ENCODE measurements at places on chromosomes 4 and X. TPM values are rescaled to one million over a fixed set of nuclear protein-coding genes. Genes with fewer than 3 reads are reported as not detected.

The NHS gene
- 39.0 TPM for total RNA-seq

- no peak for DNase-seq
Observed at GRCh38 chr4:184460499-184461285, 13.7 kb downstream of the IRF2 start.

The RNF150 gene
- 17.0 TPM for total RNA-seq

DNA sequence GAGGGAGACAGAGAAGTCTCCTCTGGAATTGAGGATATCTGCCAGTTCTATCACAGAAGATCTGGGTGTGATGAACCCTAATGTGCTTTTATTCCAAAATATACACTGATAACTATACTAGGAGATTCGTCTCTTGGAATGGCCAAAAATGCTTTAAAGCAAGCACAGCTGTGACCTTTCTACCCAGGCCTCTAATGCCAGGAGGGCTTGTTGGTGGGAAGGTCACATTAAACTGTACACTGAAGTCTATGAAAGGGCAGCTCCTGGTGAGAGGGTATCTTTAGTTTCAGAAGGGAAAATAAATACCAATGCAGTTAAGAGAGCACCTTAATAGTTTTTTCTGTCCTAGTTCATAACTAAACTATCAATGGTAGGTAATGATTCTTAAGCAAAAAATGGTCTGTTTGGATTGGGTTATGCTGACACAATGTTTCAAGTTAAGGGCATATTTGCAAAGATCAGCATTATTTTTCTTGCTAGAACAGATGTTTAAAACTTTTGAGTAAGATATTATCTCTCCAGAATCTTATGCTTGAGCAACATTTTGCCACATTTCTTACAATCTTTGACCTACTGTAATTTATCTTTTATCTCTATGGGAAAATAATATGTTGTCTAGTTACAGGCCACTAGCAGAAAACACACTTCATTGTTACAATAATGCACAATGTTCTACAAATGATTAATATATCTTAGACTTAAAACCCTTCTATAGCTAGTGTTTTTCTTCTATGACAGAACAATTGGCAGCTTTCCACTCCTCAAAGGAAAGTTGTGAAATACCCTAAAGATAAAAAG, 59.6 kb downstream of the SEC24D start:
- DNase-seq: no peak

GRCh38 chr4:2442175-2442993, 23.6 kb downstream of the CFAP99 start:
- DNase-seq: no peak

DNA sequence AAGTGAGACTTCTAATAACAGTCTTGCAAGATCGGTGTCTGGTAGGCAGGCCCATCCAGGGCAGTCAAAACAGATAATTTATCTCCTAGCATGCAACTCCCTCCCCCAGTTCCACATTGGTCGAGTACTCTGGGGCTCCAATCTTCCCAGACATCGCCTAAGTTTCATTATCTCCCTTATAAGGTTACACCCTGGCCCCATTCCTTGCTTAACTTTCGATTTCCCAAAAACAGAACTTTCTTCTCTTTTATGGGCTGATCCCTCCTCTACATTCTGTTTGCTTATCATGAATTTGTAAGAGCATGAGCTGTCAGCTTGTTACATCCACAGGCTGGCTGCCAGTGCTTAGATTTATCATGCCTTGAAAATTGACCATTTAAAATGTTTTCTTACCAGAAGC, 471.3 kb downstream of the TECRL start:
- DNase-seq: no peak

DNA sequence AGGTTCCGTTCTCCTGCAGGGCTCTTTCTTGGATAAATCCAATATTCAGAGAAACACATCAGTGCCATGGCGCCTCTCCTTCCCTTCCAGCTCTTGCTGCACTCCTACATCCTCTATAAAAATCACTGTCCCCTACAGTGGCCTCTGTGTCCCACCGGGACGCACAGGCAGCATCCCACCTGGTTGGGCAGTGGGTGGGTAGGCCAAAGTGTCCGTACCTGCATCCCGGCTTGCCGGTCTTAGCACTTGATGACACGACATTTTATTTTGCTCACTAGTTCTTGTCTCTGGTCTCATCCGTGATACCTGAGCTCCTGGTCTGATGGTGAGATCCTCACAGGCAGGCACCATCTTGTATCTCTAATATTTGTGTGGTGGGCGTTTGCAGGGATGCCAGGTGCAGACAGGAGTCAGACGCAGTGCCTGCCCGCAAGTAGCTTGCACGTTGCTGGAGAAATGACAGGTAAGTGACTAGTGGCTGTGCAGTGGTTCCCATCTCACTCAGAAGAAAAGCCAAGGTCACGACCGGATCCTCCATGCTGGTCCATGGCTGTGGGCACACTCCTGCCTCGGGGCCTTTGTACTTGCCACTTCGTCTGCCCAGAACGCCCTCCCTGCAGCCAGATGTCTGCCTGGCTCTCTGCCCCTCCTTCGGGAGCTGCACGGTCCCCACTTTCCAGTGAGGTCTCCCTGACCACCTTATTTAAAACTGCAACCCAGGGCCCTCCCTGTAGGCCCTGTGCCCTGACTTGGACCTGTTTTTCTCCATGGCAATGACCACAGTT, 109.7 kb downstream of the SORCS2 start:
- no peak for DNase-seq

DNA sequence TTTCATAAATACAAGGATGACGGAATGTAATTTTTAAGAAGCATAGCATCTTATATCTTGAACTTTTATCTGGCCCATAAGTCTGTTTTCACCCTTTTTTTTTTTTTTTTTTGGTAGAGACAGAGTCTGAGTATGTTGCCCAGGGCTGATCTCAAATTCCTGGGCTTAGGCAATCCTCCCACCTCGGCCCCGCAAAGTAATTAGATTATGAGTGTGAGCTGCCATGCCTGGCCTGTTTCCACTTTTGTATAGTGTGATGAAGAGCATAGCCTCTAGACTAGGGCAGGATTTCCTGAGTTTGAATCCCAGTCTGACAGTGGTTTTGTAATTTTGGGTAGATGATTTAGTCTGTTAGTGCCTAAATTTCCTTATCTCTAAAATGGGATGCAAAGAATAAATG, 11.0 kb downstream of the STIM2 start:
- DNase-seq: no peak
